Activated naive CD4-positive, alpha-beta T cell treated with anti-CD3 and anti-CD28 coated beads, Interleukin-2, amount 50 U/mL, for 16 hours (primary cell): ENCODE measurements at places on chromosomes 16 and 17.
A peak's percentile ranks its signal among the peaks of the same experiment; 100 is the strongest.

DNA sequence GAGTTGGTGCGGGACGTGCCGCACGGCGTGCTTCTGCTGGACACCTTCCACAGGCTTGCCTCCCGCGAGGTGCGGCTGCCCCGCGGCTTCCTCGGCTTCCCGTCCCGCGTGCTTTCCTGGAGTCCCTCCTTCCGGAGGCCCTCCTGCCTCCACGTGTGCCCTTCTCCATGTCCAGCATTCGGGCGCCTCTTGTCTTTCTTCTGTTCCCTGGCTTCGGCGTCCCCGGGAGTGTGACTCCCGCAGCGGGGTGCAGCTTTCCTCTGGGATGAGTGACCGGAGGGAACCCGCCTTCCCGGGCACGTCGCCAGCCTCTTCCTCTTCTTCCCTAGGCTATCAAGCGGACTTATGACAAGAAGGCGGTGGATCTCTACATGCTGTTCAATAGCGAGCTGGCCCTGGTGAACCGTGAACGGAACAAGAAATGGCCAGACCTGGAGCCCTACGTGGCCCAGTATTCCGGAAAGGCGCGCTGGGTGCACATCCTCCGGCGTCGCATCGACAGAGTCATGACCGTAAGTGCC, 23.0 kb downstream of the DNAH2 start:
- no peak for DNase-seq

DNA sequence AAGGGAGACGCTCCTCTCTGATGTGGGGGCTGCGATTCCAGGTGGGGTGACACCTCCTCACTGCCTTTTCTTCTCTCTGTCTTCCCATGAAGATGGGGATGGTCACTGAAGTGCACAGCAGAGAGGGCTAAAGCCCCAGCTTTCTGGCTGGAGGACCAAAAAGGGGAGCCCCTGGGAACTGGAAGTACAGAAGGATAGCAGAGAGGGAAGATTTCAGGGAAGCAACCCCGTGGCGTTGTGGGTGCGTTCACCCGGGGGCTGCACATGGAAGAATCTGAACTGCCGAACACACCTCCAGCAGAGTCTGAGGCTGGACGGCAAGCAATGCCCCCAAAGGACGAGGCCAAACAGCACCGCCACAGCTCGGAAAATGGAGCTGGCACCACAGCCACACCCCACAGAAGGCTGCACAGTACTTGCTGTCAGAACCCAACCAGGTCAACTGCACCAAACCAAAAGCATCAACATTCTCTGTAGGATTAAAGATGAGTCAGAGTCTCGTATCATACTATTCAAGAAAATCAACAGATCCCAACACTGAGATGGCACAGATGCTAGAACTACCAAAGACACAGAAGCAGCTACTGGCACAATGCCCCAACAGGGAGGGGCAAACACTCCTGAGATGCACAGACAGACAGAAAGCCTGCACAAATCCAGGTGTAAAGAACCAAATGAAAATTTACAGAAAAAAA, 49.9 kb downstream of the MAP1LC3B start:
- DNase-seq = no peak

DNA sequence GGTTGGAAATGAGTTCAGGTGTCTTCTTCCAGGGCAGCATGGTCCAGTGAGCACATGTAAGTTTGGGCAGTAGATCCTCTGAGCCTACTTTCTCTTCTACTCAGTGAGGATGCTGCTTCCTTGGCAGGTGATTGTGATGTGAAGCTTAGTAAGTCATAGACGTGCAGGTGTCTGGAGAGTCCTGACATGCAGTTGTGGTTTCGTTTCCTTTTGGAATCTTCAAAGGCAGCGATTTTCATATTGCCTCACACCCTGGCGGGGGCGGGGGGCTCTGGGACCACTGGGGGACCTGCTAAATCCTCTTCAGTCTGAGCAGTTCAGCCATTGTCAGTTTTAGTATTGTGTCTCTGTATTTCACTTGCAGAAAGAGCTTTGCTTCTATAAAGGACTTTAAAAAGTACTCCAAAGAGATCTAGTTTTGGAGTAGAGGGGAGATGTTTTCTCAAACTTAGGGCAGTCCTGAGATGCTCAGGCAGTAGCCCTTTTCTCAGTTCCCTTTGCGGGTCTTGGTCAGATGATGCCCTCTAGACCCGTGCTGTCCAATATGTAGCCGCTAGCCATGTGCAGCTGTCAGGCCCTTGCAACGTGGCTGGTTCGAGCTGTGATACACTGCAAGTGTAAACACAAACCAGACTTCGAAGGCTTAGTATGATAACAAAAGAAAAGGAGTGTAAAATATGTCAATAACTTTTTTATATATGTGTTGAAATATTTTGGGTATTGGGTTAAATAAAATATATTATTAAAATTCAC, 4.0 kb upstream of the CDK5R1 start:
- no peak for DNase-seq

- no peak for DNase-seq
Observed at GRCh38 chr16:72665701-72666100, 382.2 kb downstream of the ZFHX3 start.

DNA sequence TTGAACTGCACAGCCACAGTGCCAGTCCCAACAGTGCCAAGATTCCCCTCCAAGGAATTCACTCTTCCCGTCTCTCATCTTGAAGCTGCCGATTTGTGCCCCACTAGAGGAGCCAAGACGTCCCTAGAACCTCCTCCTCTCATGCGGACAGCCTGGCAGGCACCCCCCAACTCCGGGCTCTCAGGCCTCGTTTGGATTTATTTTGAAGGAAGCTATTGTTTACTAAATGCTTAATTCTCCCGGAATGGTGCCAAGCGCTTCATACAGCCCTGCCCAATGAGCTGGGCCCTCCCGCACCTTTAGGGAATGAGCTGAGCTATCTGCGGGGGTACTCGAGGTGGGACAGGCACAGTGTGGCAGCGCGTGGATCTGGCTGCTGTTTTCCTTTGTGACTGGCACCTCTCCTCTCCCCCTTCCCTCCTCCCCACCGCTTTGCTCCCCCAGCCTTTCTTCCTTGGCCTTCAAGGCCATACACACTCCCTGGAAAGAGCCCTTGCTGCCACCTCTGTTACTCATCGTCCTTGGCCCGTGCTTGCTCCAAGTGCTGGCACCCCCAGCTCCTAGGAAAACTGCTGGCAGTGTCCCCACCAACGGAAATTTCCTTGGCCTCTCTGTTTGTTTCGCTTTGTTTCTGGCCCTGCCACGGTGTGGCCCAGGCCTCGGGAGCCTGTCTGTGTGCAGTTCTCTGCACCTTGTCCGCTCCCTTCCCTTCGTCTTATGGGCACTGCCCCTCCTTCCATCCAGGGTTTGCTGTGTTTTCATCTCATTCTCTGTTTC, 49.9 kb upstream of the CDR2 start:
- DNase-seq = no peak

DNA sequence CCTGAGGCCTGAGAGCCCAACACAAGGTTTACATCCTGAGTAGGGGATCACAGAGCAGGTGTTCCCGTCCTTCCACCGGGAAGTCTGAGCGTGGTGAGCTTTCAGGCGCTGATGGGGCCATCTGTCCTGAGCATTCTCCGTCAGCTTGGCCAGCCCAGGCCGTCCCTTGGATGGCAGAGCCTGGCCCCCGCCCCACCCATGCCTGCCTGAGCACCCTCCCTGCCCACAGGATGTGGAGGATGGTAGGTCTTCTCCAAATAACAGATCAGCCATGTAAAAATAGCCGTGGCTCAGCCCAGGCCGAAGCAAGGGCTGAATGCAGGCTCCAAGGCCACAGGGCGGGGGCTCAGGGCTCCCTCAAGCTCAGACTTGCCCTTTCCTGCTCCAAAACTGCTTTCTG, 20.2 kb downstream of the SPNS2 start:
- no peak for DNase-seq

DNA sequence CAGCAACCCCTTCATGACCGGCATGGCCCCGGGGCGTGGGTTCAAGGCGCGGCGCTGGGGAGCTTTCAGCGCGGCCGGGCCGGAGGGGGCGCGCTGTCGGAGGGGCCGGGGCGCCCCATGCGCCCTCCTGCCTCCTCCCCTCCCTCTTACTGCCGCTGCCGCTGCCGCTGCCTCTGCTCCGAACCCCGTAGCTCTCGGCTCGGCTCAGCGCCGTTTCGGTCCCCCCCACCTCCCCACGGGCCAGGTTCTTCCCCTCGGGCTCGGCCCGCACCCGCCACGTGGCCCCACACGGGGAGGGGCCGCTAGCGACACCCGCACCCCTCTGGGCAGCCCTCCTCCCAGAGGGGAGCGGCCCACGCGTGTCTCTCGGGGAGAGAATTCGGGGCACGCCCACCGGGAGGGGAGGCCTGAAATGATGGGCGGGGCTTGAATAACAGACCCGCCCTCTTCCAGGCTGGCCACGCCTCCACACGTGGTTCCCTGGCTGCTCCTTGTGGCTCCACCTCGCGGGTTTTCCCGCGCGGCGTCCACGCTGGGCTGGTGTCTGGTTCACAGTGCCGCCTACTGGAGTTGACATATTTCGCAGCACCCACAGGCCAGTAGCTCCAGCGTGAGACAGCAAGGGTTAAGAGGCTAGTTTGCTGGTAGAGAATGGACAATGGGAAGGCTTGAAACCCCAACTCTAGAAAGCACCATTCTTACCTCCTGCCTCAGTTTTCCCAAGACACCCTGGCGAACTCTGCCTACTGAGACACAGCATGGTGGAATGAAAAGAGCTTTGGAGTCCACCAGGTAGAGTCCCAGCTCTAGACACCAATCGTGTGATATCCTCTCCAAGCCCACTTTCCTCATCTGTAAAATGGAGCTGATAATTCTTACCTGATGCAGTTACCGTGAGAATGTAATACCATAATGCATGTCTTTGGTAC, at the start of gene KCNH4:
KCNH4 (minus strand) TSS at position 221 of the 929 bp plus-strand sequence; CDS start at position 24, 197 bp downstream.
- peak; percentile 87 for DNase-seq

DNA sequence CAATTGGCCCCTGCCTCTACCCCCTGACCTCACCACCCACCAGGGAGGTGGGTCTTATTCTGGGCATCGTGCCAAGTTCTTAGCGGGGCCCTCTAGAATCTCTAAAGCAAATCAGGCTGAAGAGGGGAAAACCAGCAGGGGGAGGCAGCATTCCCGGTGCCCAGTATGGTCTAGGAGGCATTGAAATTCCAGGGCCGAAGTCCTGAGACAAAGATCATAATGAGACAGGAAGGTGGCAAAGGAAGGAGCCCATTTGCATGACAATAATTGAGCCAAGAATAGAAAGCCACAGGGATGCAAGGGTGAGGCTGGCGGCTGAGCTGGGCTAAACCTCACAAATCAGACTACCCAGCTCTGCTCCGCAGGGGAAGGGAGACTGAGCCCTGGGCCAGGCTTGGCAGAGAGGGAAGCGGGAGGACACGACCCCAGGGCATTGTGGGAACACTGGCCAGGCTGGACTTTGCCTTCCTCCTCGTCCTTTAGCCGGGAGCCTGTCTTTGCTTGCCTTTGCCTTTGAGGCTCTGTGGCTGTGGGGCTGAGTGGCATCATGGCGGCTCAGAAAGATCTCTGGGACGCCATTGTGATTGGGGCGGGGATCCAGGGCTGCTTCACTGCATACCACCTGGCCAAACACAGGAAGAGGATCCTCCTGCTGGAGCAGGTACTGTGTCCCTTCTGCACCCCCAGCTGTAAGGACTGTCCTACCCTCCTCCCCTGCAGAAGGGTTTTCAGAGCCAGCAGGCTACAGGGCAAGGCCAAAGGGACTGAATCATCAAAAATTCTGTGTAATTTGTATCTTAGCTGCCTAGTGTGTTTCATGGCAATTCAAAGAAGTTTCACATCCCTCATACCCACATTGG, at the start of gene PIPOX:
PIPOX (plus strand) TSS at position 463 of the 860 bp plus-strand sequence; CDS start at position 548, 85 bp downstream.
- no peak for DNase-seq

DNA sequence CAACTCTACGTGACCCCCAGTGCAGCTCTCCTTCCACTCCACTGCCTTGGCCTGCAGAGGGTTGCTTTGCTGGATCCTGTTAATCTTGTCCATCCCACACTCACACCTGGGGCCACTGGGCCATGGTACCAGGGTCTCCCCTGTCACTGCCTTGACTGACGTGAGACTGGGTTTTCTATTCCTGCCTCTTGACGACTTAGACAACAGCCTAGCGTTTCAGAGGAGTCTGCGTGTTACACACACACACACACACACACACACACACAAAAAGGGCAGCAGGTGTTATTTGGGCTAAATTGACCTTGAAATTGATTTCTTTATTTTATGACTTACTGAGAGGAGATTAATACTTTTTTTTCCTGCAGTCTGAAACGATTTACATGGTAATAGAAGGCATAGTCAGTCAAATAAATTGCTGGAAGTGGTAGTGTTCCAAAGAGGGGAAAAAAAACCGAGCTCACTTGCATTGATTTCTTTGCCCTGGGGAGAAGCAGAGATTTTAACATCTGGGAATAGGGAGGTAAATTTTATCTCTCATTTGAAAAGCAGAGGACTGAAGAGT, 492.3 kb upstream of the EEF2KMT start:
- no peak for DNase-seq

GRCh38 chr16:89602273-89602951, 11.0 kb upstream of the DPEP1 start:
- DNase-seq = peak; percentile 72

DNA sequence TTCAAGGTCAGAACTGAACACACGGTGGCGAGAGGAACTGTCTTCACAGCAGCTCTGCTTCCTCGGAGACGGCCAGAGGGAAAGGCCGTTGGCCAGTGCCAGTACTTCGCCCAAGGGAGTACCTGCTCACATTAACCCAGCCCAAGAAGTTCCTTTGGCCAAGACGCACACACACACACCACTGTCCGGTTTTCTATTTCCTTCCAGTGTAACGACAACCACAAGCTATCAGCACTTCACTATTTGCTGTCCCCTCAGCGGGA, 744 bp upstream of the GGNBP2 start:
- DNase-seq = no peak

GRCh38 chr17:11948789-11949188, 48.5 kb downstream of the ZNF18 start:
- DNase-seq = no peak

DNA sequence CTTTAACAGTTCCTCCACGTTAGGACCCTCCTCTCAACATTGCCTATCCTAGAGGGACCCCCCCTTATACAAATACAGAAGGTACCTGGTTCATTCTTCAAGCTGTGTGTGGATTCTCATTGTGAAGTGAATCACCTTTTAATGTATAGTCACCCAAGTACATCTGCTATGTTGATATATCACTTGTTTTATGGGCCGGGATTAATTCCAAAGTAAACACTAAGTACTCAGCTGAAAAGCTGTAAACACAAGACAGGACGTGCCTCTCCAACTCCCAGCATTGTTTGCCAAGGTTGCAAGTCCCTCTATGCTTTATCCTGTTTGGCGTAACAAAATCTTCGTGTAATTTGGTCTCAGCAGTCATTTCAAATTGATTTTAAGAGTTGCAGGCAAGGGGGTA, 123.6 kb downstream of the RBFOX1 start:
- no peak for DNase-seq

DNA sequence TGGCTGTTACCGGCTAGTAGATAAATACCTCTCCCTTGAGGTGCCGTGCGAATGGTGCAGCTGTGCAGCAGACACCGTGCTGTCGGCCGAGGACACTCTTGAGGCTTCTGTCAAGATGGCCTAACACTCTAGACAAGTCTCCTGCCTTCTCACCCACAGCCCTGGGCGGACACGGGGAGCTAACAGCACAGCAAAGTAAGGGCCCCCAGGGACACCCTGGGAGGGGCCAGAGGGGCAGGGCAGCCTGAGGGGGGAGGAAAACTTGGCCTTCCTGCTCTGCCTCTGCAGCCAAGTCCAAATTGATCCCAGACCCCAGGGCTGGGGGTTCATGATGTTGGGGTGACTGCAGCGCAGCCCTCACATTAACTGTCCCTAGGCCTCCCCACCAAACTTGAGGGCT, 210.2 kb downstream of the RPTOR start:
- DNase-seq = no peak

GRCh38 chr16:77276661-77277060, 77.5 kb downstream of the SYCE1L start:
- DNase-seq = no peak

- no peak for DNase-seq
Observed at GRCh38 chr17:83160443-83161297, 81.3 kb downstream of the METRNL start.
